ENCODE measurements at places on chromosomes 5 and 9.

GRCh38 chr9:100505564-100506159 lies 32.7 kb downstream of the TMEFF1 start:
- DNase-seq, result no peak

GRCh38 chr5:11398728-11399127 lies 505.5 kb downstream of the CTNND2 start:
- no peak for DNase-seq

GRCh38 chr5:45691656-45692055 lies 4.5 kb downstream of the HCN1 start:
- DNase-seq, result no peak

DNA sequence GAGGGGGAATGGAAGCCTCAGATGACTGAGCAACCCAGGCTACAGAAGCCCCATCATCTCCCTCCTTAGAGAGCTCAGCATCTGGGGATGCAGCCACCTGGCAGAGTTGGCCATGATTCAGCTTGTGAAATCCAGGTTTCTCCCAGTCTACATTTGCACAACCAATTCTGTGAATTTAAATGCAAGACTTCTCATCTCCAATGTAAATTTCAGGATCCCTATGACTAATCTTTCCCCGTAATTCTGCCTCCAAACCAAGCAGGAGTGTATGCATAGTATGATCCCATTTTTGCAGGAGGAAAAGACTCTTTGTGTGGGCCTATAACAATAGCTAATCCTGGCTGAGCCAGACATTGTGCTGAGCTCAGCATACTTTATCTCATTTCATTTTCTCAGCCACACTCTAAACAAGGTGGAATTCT lies 59.6 kb upstream of the IL17B start:
- DNase-seq, result no peak

DNA sequence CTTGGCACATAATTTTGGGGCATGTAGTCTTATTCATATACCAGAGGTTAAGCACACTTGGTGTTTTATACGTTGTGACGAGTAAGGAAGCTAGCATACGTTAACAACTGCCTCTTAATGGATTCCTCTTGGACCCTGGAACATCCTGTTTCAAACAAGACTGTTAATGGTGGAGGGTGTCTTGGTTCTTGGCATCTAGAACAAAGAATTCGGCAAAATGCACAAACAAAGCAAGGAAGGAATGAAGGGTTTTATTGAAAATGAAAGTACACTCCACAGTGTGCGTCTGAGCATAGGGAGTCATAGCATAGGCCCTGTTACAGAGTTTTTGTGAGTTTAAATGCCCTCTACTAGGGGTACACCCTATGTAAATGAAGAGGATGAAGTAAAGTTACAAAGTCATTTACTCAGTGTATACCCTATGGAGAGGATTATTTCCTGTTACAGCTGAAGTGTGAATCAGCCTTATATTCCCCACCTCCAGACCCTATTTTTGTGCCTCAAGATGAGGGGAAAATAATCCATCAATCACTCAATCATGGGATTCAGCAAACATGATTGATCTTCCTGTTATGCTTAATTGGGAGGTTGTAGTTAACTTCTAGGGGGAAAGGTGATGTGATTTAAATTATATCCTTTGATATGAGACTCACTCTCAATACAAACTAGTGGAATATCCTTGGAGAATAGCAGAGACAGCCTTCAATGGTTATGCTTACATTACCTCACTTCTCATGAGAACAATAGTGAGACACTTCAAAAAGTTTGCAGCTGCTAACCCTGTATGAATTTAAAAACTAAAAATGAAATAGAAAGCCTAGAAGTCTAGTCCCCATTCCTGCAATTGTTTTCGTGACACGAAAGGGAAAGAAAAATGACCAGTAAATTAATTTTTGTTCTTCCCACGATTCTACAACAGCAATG lies 84.9 kb upstream of the MYO10 start:
- no peak for DNase-seq

DNA sequence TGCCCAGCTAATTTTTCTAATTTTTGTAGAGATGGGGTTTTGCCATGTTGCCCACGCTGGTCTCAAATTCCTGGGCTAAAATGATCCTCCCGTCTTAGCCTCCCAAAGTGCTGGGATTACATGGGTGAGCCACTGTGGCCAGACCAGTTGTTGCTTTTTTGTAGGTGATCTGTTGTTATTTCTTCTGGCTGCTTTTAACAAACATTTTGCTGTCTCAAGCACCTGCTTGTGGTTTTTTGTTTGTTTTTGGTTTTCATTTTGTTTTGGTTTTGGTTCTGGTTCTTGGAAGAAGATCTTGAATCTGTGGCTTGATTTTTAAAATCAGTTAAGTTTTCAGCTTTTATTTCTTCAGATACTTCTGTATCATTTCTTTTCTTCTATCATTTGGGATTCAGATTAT lies 21.1 kb downstream of the ERCC6L2 start:
- DNase-seq, result no peak

DNA sequence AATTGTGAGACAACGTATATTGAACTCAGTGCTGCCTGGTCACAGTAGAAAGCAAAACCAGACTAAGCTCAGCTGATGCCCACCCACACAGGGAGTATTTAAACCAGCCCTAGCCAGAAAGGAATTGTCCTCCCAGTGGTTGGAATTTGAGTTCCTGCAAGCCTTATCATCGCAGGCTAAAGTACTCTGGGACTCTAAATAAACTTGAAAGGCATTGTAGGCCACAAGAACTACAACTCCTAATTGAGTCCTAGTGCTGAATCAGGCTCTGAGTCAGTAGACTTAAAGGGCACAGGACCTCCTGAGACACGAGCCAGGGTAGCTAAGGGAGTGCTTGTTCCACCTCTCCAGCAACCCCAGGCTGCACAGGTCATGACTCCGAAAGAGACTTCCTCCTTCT lies 171.4 kb downstream of the MCTP1 start:
- no peak for DNase-seq

DNA sequence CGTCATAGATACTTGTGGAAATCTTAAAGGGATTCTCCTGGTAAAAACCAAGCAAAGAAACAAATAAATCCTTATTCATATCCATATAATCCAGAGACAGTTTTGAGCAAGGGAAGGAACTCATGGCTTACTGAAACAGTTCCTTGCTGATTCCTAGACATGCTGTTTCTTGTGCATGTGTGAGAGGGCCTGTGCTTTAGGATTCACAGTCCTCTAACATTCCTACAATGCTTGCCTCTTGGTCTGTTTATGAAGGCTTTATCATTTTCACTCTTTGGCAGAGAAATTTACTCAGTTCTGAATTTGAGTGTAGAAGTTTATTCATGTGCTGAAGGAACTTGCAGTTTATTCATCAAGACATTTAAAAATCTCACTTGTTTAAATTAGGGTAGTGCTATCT lies 123.4 kb downstream of the RPS23 start:
- DNase-seq, result no peak

DNA sequence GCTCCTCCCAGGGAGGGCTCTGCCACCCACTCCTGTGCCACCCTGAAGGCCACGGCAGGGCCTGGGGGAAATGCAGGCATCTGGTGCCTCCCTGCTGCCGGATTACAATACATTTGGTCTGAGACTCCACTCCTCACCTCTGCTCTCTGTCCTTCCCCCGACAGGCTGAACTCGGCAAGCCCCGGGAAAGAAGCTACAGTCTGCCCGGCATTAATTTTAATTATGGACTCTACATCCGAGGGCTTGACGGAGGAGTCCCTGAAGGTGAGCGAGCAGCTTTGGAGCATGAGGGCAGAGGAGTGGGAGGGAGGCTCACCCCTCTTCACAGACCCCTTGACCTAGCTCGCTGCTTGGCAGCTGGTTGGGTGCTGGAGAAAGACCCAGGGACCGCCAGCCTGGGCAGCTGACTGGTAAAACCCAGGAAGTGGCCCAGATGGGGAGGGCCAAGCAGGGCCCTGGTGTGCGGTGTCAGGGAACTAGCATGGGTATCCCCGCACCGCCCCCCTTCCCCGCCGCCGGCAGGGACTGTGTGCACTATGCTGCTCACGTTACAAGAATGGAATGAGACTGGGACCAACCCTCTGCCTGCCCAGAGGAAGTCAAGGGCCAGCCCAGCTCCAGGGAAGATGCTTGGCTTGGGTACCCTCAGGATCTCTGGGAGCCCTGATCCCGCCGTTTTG lies 83.7 kb upstream of the BARHL1 start:
- DNase-seq, result no peak

DNA sequence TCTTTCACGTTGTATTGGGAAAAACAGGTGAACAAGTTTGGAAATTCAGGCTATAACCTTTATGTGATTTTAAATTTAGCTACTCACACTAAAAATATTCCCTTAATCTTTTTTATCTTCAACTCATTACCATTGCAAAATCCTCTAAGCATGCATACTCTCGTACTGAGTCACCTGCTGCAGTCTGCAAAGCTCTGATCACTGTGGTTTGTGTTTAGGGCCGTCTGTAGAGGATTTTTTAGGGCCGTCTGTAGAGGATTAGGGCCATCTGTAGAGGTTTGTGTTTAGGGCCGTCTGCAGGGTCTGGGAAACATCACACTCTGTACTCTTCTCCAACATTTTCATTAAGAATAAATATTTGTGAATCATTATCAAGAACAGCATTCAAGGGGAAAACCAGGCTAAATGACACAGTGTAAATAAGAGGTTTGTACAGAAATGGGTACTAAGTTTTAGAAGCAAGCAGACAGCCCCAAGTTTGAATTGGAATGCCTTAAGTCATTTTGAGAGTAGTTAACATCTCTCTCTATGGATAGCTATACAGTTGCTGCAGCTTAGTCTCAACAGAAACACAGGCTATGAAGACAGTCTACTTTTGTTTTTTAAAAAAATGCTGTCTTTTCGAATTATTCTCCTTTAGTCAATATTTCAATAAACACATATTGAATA lies 155.0 kb upstream of the TSLP start:
- no peak for DNase-seq

GRCh38 chr9:134461426-134461982 lies 135.2 kb downstream of the RXRA start:
- no peak for DNase-seq

- no peak for DNase-seq
Observed at GRCh38 chr5:33035851-33036527, 324.9 kb downstream of the NPR3 start.

DNA sequence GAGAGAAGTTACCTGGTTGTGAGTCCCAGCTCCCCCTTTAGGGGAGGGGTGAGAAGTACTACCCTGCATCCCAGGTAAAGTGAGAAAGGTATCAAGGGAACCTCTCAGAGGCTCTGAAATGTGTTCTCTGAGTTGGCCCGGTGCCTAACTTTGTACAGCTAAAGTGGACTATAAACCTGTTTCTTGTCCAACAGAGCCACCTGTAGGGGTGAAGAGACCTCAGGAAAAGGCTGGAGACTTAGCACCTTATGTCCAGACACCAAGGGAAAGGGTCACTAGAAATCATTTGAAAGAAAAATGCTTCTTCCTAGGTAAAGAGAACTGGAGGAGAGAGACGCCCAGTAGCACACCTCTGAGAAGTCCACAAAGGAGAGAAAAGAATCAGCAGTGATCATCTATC lies 108.3 kb upstream of the KIF2A start:
- DNase-seq, result no peak

GRCh38 chr9:91423785-91424402 lies at the start of gene NFIL3:
Gene NFIL3, minus strand, starts transcription at chr9:91423832. Its CDS starts 13,098 bp downstream, at chr9:91410734.
- DNase-seq, result no peak

- no peak for DNase-seq
Observed at GRCh38 chr5:124263680-124264491, 482.6 kb downstream of the ZNF608 start.
